ENCODE measurements at places on chromosomes 6 and 20.

DNA sequence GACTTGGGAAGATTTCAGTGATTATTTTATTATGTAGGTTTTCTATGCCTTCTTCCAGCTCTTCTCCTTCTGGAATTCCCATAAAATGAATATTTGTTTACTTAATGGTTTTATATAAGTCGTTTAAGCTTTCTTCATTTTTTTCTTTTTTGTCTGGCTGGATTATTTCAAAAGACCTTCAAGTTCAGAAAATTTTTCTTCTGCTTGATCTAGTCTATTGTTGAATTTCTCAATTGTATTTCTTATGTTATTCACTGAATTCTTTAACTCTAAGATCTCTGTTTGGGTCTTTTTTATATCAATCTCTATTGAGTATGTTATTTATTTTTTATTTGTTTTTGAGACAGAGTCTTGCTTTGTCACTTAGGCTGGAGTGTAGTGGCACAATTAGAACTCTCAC lies 117.4 kb downstream of the CEP57L1 start:
- DNase-seq = no peak

DNA sequence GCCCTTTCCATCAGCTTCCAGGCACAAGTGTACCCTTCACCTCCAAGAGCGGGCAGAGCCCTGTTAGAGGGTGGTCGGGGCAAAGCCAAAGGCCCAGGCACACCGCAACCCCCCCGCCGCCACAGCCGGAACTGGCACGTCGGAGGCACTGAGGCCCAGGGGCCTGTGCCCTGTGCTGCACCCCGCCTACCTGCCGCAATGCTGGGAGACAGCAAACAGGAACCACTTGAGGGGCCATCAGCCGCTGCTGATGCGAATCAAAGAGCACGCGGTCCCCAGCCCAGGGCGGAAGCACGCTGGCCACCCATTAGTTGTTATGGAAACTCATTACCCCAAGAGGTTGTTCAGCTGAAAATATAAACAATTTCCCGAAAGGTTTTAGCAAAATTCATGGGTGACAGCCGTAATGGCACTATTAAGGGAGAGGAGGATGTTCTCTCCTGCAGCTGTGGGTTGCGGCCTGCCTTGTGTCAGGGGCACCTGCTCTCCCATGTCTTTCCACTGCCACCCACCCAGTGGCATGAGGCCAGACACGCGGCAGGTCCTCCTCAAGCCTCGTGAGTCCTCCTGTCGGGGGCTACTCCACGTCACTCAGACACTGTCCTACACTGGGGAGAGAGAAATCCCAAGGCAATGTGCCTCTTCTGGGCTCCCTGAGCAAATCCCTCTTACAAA lies 65.3 kb downstream of the EDN3 start:
- DNase-seq = no peak

DNA sequence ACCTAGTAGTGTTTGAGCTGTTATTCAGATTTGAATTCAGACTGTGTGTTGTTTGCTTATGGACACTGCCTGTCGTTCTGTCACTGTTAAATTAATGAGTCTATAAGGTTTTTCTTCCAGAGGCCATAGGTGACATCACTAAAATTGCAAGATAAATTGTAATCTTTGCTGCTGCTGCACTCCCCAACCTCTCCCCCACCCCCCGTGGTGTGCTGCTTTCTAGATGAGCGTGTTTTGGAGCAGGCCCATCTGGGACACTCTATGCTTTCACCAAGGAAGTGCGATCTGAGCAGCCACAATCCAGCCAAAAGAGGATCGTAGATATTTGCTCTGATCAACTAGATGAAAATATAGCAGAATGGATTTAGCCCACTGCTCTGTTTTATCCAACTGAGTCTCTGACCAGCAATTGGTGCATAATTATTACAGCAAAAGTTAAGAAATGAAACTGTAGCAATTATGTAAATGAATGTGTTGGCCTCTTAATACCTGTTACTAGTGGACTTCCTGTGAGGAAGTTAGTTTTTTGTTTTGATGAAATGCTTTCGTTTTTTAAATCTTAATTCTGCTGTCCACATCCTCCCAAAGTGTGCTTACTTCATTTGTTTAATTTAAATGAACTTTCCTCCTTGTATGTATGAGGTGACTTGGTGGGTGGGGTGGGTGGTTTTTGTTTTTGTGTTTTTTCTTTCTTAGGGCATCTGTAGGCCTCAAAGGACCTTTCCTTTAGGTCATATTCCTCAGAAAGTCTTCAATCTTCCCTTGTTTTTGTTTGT lies 58.1 kb downstream of the RPRD1B start:
- no peak for DNase-seq

GRCh38 chr6:3323696-3324261 lies 65.0 kb downstream of the PSMG4 start:
- no peak for DNase-seq

DNA sequence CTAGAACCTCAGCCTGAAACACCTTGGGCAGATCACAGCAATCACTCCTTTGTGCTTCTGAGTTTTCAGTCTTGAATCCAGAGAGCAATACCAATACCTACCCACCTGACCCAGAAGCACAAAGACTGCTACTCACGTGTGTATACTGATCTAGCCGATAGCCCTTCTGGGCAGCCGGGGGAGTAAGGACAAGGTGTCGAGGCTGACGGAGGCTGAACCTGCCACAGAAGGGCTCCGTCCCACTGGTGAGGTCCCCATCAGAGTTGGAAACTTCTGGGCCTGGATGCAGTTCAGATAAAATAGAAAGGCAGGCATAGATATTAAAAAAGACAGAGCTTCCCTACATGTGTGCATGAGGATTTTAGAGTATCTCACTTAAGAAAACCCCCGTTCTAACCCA lies 32.0 kb downstream of the PKHD1 start:
- no peak for DNase-seq

DNA sequence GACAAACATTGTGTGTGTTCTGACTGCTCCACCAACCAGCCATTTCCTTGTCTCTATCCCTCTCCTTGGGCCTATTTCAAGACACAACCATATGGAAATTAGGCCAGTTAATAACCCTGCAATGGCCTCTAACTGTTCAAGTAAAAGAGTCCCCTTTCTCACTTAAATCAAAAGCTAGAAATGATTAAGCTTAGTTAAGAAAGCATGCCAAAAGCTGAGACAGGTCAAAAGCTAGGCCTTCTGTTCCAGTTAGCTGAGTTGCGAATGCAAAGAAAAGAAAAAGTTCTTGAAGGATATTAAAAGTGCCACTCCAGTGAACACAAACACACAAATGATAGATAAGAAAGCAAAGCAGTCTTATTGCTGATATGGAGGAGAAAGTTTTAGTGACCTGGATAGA lies 22.5 kb downstream of the SERINC1 start:
- DNase-seq = no peak

GRCh38 chr6:120405947-120406346 lies 928.3 kb downstream of the TBC1D32 start:
- DNase-seq = no peak

DNA sequence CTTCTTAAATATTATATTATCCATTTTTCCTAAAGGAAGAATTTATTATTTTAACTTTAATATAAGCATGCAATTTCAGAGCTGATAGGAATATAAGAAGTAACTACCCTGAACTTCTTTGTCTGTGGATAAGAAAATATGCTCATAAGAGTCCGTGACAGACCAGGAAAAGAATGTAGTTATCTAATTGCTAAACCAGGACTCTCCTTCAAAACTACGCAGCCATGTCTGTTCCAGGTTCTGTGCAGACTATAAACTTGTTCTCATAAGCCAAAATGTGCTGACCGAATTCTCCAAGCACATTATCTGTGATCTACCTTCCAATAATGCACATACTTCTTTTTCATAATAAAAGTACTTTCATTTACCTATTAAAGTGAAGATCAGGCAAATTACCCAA lies 116.5 kb downstream of the TRDN start:
- DNase-seq = no peak

GRCh38 chr6:32983493-32983848 lies 15.1 kb downstream of the BRD2 start:
- DNase-seq = no peak

GRCh38 chr6:18203786-18204185 lies 48.6 kb downstream of the KDM1B start:
- no peak for DNase-seq

DNA sequence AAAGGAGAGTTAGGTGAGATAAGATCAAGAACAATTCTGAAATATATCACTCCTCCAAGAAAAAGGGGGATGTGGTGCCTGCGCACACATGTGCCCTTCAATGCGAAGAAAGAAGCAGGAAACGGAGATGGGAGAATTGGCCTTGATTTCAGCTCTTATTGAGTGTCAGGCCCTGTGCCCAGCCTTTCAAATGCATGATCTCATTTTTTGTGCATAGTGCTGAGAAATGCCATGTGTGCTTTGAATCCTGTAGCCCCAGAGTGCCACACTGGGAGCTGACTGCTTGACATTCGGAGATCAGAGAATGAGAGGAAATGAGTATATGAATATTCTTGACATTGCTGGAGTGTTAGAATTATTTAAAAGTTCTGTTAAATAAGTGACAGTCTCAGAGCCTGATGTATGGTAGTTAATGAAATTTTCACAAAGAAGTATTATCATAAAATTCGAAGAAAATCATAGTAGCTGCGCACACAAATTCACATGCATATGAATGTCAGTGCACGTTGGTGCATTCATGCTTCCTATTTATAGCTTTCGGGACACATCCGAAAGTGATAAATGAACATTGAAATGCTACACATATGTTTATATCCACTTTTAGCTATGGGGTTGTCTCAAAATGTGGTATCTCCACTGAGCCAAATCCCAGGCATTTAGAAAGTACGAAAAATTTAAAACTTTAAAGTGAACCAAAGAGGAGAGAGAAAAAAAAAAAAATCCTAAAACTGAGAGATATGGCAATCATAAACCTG lies 172.0 kb downstream of the KCNQ5 start:
- no peak for DNase-seq
